Chondrocyte (in vitro differentiated cells): ENCODE measurements at places on chromosomes 1 and 21. TPM values are rescaled to one million over a fixed set of nuclear protein-coding genes. Genes with fewer than 3 reads are reported as not detected.

Gene ACAP3
- 51.9 to 77.5 TPM (median 57.5 TPM) in 3 replicates for total RNA-seq

Gene SEC22B
- 48.3 to 57.4 TPM (median 48.5 TPM) in 3 replicates for total RNA-seq

Gene COL16A1
- 230 to 272 TPM (median 262 TPM) in 3 replicates for total RNA-seq

Gene BARHL2
- total RNA-seq: not detected in 3 replicates

DNA sequence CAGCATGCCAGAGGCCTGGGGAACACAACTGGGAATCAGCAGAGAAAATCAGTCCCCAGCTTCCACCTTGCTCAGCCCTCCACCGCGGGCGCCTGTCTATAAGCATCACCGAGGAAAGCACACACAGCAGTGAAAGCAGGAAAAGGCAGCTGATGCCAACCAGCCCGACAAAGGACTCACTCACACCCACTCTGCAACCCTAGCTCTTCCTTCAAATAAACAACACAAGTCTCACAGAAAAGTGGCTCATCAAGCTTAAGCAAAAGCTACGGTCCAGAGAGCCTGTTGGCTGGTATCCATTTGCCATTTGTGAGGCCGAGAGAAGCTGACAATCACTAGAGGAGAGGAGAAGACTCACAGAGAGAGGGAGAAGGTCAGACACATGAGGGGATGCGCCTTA, 27.1 kb downstream of the MRAP start:
- H3K36me3 ChIP-seq: peaks cover 46% of the 10 kb centered on the region
- H3K27me3 ChIP-seq: no peaks in the 10 kb centered on the region
- H3K4me1 ChIP-seq: peaks cover 24% of the 10 kb centered on the region

- no peaks in the 10 kb centered on the region for H3K27me3 ChIP-seq
- H3K4me1 ChIP-seq: peaks cover 12% of the 10 kb centered on the region
- DNase-seq: no peak
- peaks cover 7% of the 10 kb centered on the region for H3K36me3 ChIP-seq
- no peak overlapping the region for H3K27ac ChIP-seq
- no peak overlapping the region for H3K4me3 ChIP-seq
These were observed 56.1 kb downstream of the HSF2BP start for GRCh38 chr21:43603233-43603626.

GRCh38 chr1:106975944-106976343, 80.5 kb upstream of the PRMT6 start:
- no peaks in the 10 kb centered on the region for H3K36me3 ChIP-seq
- no peak overlapping the region for H3K27ac ChIP-seq
- H3K4me3 ChIP-seq: no peak overlapping the region
- no peaks in the 10 kb centered on the region for H3K27me3 ChIP-seq
